ENCODE measurements at places on chromosomes 16 and 17.

DNA sequence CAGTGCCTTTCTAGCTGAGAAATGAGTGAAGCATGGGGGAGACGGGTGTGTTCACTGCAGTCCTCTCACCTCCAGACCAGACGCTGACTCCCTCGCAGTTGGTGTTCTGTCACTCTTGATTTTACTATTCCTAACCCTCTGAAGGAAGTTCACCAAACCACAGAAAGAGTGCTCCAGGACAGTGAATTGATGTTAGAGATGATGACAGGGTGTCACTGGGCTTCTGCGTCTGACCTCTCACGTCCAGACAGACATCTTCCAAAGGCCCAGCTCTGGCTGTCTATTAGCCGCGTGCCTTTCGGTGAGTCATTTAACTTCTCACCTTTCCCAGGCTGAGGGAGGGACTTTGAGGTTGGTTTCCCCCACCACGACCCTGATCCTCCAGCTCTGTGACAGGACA is 8.2 kb downstream of the CRAMP1 start:
- no peak for DNase-seq

DNA sequence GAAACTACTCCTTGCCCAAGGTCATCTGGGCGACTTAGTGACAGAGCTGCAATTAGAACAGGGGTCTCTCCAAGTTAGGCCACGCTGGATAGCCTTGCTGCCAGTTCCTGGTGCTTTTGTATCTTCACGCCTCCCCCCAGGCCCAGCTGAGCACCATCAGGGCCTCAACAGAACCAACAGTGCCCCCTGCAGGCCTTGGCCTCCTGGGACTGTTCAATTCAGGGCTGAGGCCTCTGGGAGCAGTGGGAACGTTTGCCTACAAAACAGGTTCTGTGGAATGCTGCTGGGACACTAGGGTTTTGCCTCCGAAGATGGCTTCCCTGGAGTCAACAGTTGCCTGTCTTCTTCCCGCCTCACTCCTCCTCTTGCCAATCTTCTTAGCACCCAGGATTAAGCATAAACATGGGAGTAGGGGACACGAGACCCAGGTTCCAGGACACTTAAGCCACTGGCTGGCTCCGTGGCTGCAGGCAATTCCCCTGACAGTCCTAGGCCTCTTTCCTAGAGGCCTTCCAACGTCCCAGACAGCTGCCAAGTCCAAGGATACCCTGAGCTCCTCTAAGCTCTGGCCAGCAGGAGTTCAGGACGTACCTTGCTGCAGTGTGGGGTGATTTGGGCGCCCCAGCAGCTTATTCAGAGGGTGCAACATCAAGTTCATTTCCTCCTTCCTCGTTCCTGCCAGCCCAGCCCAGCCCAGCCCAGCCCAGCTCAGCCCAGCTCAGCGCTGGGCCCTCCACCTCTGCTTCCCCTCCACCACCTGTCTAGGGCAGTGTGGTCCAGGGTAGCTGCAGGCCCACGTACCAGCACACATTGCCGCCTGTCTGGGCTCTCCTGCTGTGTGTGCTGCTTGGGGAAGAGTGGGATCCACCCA is 246.6 kb upstream of the RPL38 start:
- DNase-seq = no peak

GRCh38 chr16:67268136-67268579 is 11.2 kb upstream of the PLEKHG4 start:
- DNase-seq = peak; percentile 88

DNA sequence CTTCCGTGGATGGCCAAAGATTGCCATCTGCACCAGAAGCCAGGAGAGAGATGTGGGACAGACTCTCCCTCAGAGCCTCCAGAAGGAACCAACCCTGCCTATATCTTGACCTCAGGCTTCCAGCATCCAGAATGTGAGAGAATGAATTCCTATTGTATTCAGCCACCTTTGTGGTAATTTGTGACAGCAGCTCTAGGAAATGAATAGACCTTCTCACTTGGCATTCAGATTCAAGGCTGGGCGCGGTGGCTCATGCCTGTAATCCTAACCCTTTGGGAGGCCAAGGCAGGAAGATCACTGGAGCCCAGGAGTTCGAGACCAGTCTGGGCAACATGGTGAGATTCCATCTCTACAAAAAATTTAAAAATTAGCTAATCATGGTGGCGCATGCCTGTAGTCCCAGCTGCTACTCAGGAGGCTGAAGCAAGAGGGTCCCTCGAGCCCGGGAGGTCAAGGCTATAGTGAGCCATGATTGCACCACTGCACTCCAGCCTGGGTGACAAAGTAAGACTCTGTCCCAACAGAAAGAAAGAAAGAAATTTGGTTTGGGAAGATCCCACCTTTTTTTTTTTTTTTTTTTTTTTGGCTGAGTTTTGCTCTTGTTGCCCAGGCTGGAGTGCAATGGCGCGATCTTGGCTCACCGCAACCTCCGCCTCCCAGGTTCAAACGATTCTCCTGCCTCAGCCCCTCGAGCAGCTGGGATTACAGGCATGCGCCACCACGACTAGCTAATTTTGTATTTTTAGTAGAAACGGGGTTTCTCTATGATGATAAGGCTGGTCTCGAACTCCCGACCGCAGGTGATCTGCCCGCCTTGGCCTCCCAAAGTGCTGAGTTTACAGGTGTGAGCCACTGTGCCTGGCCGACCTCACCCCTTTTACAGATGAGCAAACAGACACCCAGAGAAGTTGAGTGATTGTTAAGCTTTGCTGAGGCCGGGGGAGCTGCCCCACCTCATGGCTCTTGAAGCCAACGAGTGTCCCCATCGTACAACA is 4.3 kb upstream of the CPSF4L start:
- no peak for DNase-seq

GRCh38 chr16:1178295-1178910 is 25.5 kb downstream of the CACNA1H start:
- no peak for DNase-seq

DNA sequence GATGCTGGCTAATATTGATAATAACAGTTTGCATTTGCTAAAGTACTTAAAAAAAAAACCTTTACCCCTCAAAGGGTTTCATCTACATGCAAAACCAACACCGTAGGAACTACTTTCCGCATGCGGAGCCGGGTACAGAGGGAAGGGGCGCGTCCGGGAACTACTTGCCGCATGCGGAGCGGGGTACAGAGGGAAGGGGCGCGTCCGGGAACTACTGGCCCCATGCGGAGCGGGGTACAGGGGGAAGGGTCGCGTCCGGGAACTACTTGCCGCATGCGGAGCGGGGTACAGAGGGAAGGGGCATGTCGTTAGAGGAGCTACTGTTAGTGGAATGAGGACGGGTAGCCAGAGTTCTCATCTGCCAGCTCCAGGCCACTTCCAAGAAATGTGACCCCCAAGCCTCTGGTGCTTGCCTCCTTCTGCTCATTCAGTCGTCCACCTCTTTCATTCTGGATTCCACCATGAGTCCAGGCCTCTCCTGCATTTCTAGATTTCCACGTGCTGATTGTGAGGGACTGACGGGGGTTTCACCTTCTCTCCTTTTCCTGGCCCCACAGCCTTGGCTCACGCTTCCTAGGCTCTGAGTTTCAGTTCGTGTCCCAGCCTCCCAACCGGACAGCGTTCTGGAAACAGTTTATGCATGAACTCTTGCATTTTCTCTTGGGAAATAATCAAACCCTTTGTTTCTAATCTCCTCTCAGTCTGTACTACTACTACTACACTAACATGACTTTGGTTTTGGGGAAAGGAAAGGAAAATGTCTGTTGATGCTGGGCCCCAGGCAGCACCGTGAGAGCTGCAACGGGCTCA is 26.9 kb downstream of the MINK1 start:
- DNase-seq = no peak

GRCh38 chr16:1472974-1473373 is 1.9 kb downstream of the CLCN7 start:
- DNase-seq = no peak

GRCh38 chr16:14017886-14018285 is 53.2 kb upstream of the MRTFB start:
- no peak for DNase-seq

DNA sequence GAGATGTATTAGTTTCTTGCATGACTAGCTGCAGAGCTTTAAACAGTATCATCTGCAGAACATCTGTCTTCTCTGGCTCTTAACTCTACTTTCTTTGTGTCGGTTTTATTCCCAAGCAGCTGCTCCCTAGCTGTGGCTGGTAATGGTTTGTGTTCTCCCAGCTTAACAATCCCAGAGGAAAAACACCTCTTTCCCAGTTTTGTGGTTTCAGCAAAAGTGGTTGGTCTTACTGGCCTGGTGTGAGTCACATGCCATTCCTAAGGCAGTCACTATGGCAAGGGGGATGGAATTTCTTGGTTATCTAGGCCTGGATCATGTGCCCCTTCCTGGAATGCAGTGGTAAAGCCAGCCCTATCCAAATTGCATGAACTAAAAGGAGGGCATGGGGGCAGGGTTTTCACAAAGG is 27.5 kb downstream of the OMG start:
- DNase-seq = no peak

DNA sequence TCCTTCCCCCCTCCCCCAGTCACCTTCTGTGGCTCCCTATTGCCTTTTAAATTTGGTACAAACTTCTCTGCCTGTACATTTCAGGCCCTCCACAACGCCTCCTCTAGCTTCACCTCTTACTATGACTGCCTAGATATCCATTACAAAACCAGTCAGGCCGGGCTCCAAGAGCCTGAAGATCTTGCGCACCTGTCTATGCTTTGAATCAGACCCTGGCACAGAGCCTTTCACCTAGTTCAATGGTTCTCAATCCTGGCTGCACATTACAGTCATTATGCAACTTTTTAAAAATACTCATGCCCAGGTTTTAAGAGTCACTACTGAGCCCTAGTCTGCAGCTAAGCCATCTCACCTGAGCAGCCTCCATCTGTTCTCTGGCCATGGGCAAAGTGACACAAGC is 1.6 kb upstream of the GAS7 start:
- no peak for DNase-seq

DNA sequence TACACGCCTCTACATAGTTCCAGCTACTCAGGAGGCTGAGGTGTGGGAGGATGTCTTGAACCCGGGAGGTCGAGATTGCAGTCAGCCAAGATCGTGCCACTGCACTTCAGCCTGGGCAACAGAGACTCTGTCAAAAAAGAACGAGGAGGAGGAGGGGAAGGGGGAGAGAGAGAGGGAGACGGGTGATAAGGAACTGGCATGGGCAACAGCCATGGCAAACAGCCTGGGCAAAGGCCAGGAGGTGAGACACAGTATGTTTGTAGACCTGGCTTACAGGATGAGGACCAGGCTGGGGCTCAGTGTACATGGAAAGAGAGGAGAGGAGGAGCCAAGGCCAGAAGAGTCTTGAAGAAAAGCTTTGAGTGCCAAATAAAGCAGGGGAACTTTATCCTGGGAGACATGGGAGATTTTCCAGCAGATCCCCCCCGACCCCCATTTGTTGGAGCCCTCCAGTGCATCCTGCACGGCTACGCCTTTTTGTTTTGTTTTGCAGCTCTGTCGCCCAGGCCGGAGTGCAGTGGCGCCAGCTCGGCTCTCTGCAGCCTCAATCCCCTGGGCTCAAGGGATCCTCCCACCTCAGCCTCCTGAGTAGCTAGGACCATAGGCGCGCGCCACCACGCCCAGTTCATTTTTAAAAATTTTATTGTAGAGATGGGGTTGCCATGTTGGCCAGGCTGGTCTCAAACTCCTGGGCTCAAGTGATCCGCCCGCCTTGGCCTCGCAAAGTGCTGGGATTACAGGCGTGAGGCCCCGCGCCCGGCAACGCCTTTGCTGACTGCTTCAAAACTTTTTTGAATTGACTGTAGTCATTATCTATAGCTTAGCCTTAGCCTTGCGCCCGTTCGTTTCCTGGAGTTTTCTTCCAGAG is 1.3 kb upstream of the ALKBH5 start:
- DNase-seq = no peak

- no peak for DNase-seq
Observed at GRCh38 chr16:85134789-85135142, 22.5 kb upstream of the CIBAR2 start.

DNA sequence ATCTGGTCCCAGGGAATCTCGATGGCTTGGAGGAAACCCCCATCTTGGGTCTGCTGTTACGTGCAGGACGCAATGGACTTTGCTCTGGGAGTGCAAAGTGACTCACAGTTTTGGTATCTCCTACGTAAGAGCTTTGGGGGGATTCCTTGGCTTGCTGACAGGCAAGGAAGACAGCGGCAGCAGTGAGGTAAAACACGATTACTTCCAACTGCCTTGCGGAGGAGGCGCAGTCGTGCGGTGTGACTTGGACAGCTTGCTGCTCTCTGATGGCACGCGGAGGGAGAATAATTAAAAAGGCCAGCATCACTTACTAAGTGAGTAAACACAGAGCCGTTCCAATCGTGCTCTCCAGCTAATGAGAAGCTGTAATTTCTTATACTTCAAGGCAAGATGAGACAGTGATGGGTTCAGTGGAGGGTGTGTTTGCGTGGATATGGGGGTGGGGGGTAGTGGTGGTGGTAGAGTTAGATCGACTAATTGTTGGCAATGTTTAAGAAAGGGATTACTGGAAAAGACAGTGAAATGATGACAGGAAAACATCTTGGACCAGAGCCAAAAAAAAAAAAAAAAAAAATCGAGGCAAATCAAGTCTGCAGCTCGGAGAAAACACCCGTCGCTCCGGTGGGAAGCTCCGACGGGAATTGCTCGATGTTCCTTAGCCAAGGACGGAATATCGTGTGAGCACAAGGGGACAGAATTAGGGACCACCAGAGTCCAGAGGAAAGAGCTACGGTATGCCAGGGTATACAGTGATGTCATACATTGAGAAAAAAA is 184.8 kb upstream of the ZFHX3 start:
- peak; percentile 73 for DNase-seq

DNA sequence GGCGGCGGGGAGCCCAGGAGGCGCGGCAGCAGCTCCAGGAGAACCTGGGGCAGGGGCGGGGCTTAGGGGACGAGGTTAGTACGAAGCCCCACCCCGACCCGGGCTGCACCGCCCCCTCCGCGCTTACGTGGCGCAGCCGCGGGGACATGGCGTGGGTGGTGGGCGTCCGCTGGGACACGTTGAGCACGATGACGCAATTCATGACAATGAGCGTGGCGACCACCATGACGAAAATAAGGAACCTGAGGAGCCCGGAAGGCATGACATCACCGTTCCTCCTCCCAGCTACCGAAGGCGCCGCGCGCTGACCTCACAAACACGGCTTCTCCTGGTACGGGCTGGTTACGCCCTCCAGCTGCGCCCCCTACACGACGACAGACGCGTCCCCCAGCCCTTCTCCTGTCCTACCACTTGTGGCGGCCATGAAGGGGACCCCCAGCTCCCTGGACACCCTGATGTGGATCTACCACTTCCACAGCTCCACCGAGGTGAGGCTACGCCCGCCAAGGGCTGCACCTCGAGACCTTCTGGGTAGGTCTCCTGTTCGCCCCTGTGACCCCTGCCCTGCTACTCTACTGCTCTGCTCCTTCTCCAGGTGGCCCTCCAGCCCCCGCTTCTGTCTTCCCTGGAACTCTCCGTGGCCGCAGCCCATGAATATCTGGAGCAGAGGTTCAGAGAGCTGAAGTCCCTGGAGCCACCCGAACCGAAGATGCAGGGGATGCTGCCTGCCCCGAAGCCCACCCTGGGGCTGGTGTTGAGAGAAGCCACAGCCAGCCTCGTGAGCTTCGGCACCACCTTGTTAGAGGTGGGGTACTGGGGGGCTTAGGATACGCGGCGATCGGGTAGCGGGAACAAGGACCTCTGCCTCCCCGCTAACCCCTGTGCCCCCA is at the start of gene C17orf107:
Gene C17orf107, plus strand, starts transcription at position 196 of the 890 bp plus-strand sequence. Its CDS starts 227 bp downstream, at position 423.
- peak; percentile 88 for DNase-seq

- DNase-seq = no peak
Observed at GRCh38 chr16:86562356-86562755, 4.3 kb upstream of the FOXC2 start.
